ENCODE measurements at places on chromosomes 12 and 14. TPM values are rescaled to one million over a fixed set of nuclear protein-coding genes. Genes with fewer than 3 reads are reported as not detected.

The EPYC gene
- total RNA-seq, result not detected

The HVCN1 gene
- 7.3 TPM for total RNA-seq

The B4GALNT1 gene
- 37.5 TPM for total RNA-seq

The KRT75 gene
- total RNA-seq, result not detected

The TMTC2 gene
- total RNA-seq, result 15.9 TPM

The GLS2 gene
- total RNA-seq, result 4.1 TPM

The WNT5B gene
- total RNA-seq, result 22.0 TPM

The LGALS3 gene
- 10.6 TPM for total RNA-seq

The GAPDH gene
- total RNA-seq, result 1,793 TPM

The SMOC1 gene
- 12.2 TPM for total RNA-seq

The CFAP251 gene
- total RNA-seq, result 6.1 TPM

The BAG5 gene
- 51.4 TPM for total RNA-seq

The MIPOL1 gene
- 33.8 TPM for total RNA-seq

The RNU4-1 gene
- total RNA-seq, result under 0.01 TPM

The ANO2 gene
- total RNA-seq, result 4.1 TPM

GRCh38 chr14:99081156-99081765 lies 190.7 kb downstream of the BCL11B start:
- DNase-seq, result no peak

- DNase-seq, result no peak
These were observed 44.7 kb upstream of the USP15 start for GRCh38 chr12:62215506-62215905.

- DNase-seq, result no peak
These were observed 178.5 kb downstream of the DAD1 start for GRCh38 chr14:22410497-22410896.

DNA sequence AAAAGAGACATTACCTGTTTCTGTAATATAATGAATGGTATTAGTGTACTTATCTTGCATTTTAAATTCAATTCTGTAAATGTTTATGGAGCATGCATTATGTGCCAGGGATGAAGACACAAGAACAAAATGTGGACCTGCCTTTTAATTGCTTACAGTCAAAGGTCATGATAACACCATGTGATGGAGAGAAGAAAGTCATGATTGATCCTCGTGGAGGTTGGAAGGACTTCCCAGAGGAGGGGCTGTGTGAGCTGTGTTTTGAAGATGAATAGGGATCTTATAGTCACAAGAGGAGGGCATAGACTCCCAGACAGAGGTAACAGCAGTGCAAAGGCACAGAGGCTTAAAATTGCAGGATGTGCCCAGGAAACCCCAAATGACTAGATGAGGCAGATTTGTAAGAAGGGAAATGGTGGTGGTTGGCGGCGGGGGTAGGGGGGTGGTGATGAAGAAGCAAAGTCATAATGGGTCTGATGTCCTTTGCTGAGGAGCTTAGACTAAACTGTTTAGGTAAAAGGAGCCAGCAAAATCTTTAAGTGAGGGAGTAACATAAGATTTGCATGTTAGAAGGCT lies 151.5 kb downstream of the PRKCH start:
- DNase-seq, result no peak

GRCh38 chr14:61994589-61994988 lies 232.4 kb downstream of the SNAPC1 start:
- no peak for DNase-seq

DNA sequence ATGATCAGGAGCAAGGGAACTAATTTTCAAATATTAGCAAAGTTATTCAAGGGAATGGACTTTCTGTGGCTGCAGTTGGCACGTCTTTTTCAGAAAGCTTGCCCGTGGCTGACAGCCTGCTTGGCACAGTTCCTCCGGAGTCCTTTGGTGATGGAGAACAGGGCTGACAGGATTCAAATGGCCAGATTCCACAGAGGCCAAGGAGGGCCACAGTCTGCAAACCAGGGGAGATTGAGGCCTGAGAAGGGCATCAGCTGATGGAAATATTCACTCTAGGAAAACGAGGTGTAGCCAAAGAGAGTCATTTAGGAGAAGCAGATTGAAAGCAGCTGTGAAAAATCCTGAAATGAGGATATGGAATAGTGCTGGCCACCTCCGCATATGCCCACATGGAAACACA lies 178.3 kb downstream of the EMP1 start:
- DNase-seq, result no peak

GRCh38 chr12:4112290-4112689 lies 161.3 kb upstream of the CCND2 start:
- no peak for DNase-seq

DNA sequence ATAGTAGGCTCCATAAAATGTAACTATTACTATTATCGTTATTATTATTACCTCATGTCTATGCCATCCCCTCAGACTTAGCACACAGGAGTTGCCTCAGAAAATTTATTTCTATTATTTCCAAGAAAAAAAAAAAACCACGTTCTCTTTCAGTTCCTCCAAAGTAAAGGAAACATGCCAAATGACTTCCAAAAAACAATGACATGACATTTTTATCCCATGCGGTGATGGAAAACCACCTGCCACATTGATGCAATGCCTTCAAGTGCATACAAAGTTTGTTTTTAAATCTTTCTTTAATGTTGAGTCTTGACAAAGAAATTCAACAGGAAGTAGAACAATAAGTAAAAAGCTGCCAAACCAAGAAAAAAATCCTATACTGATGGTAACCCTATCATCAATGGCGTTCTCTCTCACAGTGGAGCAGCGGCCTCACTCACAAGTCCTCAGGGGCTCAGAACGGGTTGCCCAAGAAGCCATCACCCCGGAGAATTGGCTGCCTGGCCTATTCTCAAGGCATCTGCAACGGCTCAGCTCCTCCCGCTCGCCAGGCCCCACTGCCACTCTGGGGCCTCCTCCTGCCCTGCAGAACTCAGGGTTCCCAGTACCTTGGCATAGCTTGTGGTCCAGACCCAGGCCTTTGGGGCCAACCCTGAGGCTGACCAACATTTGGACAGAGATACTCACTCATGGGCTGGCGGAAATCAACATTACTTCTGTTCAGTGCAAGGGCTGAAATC lies 51.9 kb downstream of the SERPINA3 start:
- no peak for DNase-seq

GRCh38 chr12:39354955-39355354 lies 88.0 kb downstream of the KIF21A start:
- DNase-seq, result no peak

- DNase-seq, result no peak
These were observed 81.9 kb upstream of the ANO2 start for GRCh38 chr12:6026998-6027397.

DNA sequence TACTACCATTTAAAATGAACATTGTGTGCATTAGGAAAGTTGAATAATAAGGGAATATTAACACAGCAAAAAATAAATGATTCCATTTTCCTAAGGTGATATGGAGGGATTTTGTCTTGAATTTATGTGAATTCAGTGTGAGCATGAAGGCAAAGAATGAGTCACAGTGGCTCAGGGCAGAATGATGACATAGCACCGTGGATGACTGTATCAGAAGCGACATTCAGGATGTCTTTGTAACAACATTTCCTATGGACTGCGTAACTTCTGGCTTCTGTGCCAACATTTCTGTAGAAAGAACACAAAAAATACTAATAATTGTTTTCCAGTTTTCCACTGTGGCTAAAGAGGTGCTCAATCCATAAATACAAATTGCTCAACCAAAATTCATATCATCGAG lies 54.6 kb downstream of the TTC8 start:
- DNase-seq, result no peak

- DNase-seq, result no peak
These were observed 107.7 kb downstream of the SLC6A15 start for GRCh38 chr12:84804691-84805473.

- DNase-seq, result no peak
These were observed 2.0 kb upstream of the BEGAIN start for GRCh38 chr14:100589071-100589759.

- DNase-seq, result no peak
These were observed 9.8 kb downstream of the EXOC3L4 start for GRCh38 chr14:103104389-103104653.

GRCh38 chr12:49201595-49202295 lies 12.9 kb upstream of the TUBA1A start:
- no peak for DNase-seq

GRCh38 chr12:1507308-1507707 lies 87.1 kb downstream of the FBXL14 start:
- DNase-seq, result no peak

GRCh38 chr12:76220980-76221379 lies 127.2 kb downstream of the BBS10 start:
- no peak for DNase-seq

- DNase-seq, result no peak
These were observed 308.1 kb downstream of the EGLN3 start for GRCh38 chr14:33642691-33643244.
